Hematopoietic multipotent progenitor cell treated with erythropoietin and hydrocortisone succinate and interleukin-3 and kit ligand, for 6 days (in vitro differentiated cells): ENCODE measurements at places on chromosomes 5 and 9.

DNA sequence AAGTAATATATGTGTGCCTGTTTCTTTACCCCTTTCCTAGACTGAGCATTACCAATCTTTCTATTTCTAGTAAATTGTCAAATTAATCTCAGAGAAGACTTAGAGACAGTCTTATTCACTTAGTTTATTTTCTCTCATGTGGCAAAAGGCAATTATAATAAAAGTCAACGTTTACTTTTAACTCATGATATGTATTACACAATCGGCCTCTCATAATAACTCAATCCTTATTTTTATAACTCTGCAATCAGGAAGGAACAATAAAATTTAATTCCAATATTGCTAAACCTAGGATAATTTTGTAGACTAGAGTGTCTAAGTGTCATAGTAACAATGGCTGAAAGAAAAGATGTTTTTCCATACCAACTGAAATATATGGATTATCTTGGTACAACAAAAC is 214.6 kb downstream of the PDE4D start:
- no peak for DNase-seq

GRCh38 chr9:91191411-91192380 is 170.0 kb downstream of the AUH start:
- DNase-seq: no peak

- DNase-seq: no peak
These were observed 447.9 kb downstream of the SPATA31D1 start for GRCh38 chr9:82436475-82436874.

DNA sequence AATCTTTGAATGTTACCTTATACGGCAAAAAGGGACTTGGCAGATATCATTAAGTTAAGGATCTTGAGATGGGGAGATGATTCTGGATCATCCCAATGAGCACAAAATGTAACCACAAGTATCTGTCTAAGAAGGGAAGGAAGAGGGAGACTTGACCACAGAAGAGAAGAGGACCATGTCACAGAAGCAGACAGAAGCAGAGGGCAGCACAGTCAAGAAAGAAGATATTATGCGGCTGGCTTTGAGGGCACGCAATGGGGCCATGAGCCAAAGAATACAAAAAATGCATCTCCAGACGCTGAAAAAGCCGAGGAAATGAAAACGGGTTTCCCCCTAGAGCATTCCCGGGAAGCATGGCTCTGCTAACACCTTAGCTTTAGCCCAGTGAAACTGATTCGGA is 225.3 kb downstream of the NR2F1-AS1 start:
- no peak for DNase-seq

DNA sequence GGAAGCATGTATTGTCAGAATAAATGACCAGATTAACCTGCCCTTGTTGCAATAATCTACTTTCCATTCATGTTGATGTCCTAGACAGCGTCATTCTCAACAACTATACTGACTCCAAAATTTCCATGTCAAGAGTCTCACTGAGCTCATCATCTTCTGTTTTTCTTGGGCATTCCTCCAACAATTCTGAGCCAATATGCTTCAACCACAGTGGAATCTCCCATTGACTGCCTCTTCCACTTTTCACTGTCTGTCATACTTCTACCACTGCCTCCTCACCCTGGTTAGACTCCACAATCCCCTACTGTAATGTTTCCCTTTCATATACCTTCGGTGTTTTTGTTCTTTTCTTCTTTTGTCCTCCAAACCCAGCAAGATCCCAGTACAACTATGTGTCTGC is 162.8 kb downstream of the TLE1 start:
- DNase-seq: no peak

DNA sequence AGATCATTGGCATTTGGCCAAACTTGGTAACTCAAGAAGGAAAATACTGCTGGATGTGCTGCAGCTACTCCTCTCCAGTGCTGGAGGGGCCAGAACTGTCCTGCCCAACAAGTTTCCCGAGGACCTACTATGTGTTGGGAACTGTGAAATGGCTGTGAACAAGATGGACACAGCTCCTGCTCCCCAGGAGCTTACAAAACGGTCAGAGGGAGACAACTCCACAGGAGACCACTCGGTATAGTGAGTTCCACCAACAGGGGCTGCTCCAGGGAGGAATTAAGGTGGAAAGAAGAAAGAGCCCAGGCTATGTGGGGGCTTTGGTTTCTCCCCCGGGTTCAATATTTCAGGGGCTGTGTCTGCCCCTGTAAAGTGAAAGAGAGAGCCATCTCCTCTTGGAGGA is 78.8 kb downstream of the GNA14 start:
- no peak for DNase-seq

DNA sequence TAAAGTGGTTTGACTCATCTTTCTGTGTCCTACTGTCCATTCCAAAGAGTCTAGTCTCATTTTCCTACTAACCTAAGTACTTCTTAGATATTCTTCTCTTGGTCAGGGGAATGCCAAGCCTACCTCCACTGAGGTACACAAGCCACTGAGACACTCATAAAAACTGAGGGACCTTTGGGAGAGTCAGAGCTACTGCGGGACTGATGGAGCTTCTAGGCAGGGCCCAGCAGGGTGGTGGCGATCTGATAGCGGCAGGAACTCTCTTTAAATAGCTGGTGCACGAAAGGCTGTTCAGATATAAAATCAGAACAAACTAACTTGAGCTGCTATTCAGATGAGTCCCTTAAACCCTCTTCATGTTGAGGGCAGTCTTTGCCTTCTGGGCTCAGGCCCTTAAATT is 14.7 kb downstream of the NUP214 start:
- no peak for DNase-seq

DNA sequence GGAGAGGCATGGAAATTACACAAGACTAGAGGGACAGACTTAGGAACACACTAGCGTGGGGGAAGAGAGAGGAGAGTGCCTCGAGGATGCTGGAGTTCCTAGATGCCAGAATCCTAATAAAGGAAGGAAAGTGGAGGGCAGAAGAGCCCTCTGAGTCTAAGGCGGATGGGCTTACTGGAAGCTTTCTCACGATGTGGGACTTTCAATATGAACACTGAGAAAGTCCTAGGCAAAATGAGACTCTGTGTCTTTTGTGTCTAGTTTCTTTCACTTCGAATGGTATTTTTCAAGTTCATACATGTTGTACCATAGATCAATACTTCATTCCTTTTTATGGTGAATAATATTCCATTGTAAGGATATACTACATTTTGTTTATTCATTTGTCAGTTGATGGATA is 239.4 kb downstream of the NSG2 start:
- no peak for DNase-seq

DNA sequence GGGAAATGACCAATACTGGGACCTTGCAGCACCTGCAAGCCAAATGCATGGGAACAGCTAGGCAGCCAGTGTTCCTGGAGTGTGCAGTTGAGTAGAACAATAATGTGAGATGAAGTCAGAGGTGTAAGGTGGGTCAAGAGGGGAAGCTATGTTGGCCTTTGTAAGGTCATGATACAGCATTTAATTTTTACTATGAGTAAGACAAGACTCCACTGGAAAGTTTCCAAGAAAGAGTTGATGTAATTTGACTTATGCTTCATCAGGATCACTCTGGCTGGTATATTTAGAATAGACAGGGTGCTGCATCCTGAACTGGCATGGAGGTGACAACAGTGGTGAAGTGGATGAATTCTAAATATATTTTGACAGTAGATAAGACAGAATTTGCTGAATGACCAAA is 744.8 kb downstream of the KCTD16 start:
- no peak for DNase-seq

DNA sequence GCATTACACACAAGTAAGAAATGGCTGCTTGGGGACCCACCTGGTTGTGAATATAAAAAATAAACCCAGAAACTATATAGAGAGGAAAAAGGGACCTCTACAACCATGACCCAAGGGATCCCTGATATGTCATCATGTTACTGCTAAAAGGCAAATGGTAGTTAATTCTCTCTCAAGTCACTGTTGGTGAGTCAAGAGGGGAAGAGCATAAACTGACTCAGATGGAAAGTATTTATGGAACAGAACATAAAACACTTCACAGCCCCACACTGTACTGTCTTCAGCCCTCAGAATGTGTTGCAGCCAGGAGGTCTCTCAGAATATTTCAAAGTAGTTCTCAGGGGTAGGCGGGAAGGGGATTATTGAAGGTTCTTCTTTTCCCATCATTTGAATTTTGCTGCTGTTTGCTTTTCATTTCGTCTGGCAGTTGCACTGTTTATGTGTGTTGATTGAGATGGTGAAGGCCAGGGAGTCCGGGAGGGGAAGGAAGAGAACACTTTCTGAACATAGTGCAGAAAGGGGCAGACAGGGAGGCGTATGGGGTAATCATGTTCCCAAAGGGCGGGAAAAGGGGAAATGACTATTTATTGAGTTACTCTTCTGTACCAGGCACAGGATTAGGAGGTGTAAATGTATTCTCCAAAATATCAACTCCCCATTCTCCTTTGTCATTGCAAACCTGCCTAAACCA is 85.5 kb downstream of the TEK start:
- no peak for DNase-seq

GRCh38 chr9:79233542-79233941 is 338.2 kb upstream of the TLE4 start:
- peak; percentile 29 for DNase-seq

DNA sequence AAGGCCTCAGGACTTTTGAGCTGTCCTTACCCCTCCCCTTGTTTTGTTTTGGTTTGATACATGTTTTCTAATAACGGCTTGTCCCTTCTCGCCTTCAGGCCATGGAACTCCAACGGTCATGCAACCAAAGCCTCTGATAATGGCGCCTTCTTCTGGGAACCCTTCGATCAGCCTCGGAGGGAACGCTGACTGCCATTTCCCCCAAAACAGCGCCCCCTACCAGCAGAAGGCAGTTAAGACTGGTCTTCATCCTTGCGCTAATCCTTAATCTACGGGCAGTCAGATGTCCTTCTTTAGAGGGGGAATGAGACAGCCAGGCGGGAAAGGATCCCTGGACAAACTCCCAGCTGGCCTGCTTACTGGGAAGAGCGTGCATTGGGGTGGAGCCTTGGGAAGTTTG is 276.6 kb downstream of the ICE1 start:
- DNase-seq: peak; percentile 2

GRCh38 chr5:85967681-85968080 is 650.1 kb upstream of the COX7C start:
- DNase-seq: no peak

GRCh38 chr5:166369346-166369745 is 1922.1 kb upstream of the WWC1 start:
- no peak for DNase-seq

DNA sequence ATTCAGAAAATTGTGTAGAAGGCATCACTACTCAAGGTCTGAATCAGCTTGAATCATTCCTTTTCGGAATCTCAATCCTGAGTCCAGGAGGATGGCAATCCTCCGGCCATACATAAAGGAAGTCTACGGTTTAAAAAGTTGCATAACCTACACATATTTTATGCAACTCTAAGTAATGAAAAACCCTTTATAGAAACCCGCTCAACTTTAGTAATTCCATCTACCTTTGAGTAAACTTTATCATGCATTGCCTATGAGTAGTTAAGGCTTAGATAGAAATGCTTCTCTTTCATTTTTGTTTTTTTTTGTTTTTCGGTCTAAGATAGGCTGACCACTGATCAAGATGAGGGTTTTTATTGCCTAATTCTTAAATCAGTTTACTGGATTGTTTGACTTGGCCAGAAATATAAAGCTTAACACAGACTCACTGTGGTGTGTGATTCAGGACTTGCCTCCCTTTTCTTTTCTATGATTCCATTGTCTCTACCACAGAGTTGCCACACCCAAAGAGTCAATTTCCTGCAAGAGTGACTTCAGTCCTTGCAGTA is 85.0 kb downstream of the LURAP1L start:
- DNase-seq: no peak

DNA sequence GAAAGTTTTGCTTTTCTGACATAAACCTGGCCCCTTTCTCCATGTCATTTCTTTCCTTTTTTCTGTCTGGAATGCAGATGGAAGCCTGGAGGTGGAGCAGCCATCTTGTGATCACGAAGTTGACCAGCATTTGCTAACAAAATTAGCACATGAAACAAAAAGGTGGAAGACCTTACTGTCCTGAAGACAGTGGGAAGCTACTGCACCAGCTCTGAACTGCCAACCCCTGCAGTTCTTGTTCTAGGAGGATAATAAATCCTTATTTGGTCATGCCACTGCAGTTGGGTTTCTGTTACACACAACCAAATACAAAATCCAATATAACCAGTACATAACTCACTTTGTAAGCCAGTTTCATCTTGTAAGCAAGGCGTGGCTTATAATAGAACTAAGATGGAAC is 249.4 kb upstream of the TBCA start:
- DNase-seq: no peak

- DNase-seq: peak; percentile 68
These were observed 29.9 kb downstream of the CSF2 start for GRCh38 chr5:132103332-132103951.

DNA sequence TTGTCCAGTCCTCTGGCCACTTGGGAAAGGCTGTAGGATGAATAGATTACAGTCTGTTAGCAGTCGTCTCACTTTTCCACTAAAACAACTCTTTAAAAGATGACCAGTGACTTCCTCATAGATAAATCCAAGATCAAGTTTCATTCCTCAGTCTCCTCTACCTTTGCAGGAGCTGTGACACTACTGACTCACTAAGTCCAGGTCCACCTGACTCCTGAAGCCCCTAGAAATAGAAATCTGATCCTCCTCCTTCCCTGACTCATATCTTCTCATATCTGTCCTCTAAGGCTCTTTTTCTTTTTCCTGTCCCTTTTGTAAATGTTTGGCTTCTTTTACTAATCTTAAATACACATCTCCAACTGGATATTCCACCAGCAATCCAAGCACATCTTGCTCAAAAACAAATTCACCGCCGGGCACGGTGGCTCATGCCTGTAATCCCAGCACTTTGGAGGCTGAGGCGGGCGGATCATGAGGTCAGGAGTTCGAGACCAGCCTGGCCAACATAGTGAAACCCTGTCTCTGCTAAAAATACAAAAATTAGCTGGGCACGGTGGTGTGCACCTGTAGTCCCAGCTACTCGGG is 2.6 kb downstream of the CCDC125 start:
- no peak for DNase-seq

- DNase-seq: no peak
These were observed at the start of gene PCDHA6 for GRCh38 chr5:140827704-140828361. Gene PCDHA6 (plus strand): TSS chr5:140827960. CDS start chr5:140828092, 132 bp downstream.

GRCh38 chr5:98763001-98763630 is 10.3 kb upstream of the RGMB start:
- no peak for DNase-seq

GRCh38 chr9:127132921-127133647 is 10.6 kb upstream of the ANGPTL2 start:
- no peak for DNase-seq

DNA sequence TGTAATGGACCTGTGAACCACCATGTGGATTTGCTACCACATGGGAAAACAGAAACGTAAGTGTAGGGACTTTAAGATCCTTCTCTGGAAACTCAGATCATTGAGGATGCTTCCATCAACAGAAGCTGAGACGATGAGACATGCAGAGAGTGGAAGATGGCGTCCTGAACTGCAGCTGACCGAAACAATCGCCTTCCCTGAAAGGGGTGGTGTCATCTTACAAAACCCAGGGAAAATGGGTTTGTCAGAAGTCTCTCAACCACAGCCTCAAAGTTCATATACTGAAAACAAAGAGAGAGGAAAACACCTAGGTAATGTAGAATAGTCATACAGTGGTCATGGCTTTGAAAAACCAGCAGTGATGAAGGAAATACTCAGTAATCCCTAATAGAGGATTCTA is 6.6 kb upstream of the PTPN3 start:
- DNase-seq: no peak

- DNase-seq: no peak
These were observed 1.6 kb upstream of the SAR1B start for GRCh38 chr5:134634227-134634626.

GRCh38 chr9:4890929-4891328 is 94.1 kb upstream of the JAK2 start:
- no peak for DNase-seq
